ENCODE measurements at places on chromosomes 1 and 21.

DNA sequence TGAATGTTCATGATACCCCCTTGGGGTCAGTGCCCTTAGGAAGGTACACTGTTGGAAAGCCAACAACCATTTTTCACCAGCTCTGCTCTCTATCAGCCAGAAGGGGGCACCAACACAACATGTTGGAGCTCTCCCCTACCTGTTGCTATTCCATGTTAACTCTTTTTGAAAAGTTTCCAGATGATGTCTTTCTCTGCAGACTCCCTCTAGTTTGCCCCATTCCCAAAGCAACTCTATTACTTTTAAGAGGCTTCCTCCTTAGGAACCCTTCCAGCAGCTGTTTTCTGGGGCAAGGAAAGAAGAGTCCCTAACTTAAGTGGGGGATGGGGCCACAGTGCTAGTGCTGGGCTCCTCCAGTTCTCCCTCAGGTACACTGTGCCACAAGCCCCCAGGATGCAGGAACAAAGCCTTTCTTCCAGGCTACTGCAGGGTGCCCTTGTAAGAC is 22.9 kb upstream of the NDC1 start:
- no peak for DNase-seq

- no peak for DNase-seq
These were observed 5.7 kb downstream of the ZBTB7B start for GRCh38 chr1:155008015-155008941.

DNA sequence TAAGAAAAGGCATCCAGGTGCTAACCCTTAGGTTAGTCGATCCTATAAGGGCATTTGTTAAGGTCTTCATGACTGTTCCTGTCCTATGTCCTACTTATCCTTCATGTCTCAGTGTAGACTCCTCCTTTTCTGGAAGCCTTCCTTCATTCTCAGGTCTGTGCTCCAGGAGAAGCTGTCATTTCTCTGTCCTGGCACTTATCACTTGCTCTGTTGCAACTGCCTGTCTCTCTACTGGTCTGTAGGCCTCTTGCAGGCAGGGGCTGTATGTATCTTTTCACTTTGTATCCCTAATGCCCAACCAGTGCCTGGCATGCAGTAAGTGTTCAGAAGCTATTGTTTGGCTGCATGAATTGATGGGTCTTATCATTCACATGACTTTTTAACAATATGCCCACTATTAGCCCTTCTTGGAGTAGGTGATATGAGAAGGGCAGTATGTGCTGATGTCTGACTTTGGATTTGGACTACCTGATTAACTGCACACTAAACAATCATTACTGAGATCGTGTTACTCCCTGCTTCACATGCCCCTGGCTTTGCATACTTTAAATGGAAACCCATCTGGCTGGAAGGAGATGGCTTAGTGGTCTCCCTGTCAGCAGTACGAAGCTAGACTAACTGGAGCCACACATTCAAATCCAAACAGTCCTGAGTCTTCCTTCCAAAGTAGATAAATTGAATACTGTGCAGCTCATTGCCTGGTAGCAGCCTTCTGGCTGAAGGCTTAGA is 88.8 kb downstream of the RGL1 start:
- DNase-seq = no peak

- no peak for DNase-seq
These were observed 28.4 kb upstream of the BCAS2 start for GRCh38 chr1:114609826-114610225.

GRCh38 chr1:153350321-153350957 is 1.8 kb upstream of the PGLYRP4 start:
- no peak for DNase-seq

- DNase-seq = no peak
These were observed 6.0 kb upstream of the C1orf174 start for GRCh38 chr1:3905953-3906671.

DNA sequence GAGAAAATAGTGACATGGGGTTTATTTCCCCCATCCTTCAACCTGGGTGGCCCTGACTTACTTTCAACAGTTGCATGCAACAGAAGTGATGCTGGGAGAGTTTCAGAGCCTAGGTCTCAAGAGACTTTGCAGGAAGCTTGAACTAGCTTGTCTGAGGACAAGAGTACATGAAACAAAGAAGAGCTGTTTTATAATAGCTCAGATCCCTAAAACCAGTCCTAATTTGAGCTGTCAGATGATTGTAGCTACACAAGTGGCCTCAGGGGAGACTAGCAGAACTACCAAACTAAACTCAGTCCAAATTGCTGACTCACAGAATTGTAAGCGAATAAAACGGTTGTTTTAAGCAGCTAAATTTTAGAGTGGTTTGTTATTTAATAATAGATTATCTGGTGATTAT is 17.1 kb downstream of the RC3H1 start:
- DNase-seq = no peak

DNA sequence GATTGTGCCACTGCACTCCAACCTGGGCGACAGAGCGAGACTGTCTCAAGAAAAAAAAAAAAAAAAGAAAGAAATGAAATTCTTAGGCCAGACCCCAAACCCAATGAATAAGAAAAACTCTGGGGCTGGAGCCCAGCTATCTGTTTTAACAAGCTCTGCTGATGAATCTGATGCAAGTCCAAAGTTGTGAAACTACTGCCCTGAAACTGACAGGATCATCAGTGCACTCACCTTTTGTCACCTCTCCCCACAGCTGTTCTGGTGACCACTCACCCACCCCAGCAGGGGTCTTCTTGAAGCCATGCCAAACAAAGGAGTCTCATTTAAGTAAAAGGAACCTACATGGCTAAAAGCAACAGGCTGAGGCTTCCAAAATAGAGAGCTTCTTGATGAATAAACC is 8.4 kb downstream of the PABPC4 start:
- no peak for DNase-seq

DNA sequence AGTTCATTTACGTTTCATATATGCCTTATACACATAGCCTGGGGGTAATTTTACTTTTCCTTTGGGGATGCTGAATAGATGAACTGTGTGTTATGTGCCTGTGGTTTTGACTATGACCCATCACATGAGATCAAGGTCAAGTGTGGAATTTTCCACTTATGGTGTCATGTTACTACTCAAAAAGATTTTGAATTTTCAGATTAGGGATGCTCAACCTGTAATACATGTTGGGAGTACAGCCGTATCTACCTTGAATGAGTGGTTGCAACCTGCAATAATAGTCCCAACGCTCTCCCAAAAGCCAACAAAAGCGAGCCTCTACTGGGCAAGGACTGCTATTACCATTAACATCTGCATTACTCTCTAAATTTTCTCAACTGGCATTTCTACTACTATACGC is 68.5 kb upstream of the SDC3 start:
- DNase-seq = no peak

DNA sequence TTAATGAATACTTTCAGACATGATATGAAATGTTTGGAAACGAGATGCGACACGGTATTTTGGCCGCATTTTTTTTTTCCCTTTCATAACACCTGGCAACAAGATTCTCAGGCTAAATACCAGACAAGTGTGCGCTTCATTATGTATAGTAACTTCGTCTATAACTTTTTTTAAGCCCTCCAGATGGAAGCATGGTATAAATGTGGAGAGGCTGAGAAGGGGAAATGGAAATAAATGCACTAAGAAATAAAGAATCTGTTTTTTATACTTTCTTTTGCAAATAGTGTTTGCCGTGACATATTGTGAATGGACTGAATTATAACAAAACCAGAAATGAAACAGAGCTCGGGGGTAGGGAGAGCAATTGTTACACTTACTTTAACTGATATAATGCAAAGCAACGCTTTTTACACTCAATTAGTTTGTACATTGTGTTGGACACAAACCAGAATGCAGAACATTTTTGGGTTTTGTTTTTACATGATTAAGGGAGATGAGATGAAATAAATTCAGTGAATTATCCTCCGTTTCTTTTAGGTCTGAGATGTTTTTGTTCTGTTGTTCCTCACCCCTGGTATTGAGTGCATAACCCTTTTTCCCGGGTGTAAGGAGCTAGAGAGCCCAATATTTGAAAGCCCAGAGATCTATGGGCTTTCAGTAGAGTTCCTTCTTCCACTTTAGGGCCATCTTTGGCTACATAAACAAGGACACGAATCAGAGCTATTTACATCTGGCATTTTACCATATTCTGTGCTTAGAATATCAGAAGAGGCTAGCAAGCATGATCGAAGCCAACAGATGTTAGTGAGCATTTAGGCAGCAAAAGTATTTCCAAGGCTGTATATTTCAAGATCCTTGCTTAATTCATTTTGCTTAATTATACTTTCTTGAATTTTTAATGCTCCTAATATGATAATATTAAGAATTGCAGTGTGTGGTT is 478.0 kb downstream of the CAMTA1 start:
- DNase-seq = no peak

- no peak for DNase-seq
These were observed 34.6 kb downstream of the UMODL1 start for GRCh38 chr21:42105476-42106315.

- DNase-seq = no peak
These were observed 86.7 kb downstream of the FMN2 start for GRCh38 chr1:240178366-240178765.

DNA sequence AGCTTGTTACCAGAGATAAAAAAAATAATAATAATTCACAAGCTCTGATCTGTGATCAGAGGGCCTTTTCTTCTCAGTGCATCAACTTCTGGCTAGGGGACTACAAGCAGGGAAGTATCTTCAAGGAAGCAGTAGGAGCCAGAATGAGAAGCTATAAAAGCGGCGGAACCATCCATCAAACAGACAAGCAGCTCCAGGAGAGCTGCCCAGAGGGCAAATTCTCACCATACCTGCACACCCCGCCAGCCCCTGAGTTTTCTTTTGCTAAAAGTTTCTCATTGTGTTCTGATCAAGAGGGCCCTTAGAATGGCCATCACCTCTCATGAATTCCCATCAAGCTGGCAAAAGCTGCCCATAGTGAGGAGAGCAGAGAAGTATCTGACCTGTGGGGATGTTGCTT is 99.4 kb downstream of the SMYD2 start:
- no peak for DNase-seq

DNA sequence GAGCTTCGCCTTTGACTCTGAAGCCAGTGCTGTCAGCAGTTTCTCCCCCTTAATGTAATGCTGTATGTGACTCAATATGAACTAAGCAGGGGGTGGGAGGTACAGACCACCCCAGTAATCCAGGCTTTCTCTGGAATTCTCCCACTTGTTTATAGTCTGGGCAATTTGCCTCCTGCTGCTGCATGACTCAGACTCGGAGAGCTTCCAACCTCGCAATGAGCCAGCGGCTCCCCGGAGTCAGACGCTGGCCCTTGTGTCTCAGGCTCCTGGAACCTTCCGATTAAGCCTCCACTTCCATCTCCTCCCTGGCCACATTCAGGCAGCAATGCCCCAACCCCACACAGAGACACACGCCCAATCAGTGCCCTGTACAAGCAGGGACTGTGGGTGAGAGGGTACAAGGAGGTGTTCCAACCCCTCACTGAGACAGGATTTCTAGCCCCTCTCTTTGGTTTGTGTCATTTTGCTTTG is 471.7 kb upstream of the VAMP3 start:
- DNase-seq = peak; percentile 56

- no peak for DNase-seq
These were observed 30.3 kb downstream of the SSBP3 start for GRCh38 chr1:54375712-54376429.

GRCh38 chr1:212428496-212428895 is 4.2 kb upstream of the NENF start:
- DNase-seq = no peak

DNA sequence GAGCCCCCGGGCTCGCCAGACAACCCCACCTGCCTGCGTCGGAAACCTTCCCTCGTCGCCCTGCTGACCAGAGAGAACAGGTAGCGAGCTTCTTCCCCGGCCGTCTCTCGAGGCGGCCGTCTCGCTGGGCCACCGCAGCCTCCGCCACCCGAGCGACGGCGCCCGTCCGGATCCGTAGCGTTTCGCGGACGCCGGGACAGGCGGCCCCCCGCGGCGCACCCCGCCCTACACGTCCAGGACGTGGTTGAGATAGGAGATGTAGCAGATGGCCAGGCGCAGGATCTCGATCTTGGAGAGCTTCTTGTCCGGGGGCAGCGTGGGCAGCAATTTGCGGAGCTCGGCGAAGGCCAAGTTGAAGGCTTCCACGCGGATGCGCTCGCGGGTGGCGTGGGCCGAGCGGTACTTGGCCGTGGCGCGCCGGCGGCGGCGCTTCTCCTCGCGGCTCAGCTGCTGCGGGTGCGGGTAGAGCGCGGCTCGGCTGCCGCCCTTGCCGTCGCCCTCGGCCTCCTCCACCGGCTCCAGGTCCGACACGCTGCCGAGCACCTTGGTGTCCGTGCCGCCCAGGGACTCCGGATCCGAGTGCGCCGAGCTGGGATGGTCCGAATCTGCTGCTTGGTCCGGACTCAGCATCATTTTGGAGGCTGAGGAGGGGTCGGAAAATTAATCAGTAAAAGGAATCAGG is 3.0 kb downstream of the NHLH2 start:
- no peak for DNase-seq

- no peak for DNase-seq
These were observed 475.3 kb upstream of the ADGRL2 start for GRCh38 chr1:81325397-81325796.

DNA sequence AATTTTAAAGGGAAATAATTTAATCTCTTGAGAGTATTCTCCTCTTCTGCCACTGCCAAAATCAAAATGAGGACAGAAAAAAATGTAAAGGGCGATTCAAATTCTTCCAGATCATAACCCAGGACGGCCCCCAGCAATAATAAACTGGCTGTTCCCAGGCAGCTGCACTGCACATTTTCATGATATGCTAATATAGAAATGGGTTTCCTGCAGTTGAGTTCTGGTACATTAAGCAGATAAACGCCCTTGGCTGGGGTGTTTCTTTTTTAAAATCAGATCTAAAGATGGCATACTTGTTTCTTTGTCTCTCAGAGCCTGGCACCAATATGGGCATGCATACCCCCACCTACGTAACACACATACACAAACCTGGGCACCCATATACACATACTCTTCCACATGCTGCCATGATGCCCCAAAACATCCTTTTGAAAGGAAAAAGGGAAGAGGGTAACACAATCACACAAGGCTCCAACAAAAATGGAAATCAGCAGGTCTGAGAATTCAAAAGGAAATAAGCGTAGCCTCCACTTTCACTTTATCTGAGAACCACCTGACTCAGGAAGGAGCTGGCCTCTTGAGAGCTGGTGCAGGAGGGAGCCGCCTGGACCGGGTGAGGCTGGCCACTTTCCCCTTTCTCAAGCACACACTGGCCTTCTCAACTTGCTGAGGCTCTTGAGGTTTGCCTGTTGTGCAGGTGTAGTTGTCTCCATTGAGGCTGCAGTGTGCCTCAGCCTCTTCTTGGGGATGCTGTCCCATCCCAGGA is 653.4 kb downstream of the KIF26B start:
- no peak for DNase-seq

GRCh38 chr1:103945774-103946173 is 196.1 kb downstream of the AMY1C start:
- DNase-seq = no peak

GRCh38 chr1:230809256-230809990 is 58.9 kb downstream of the C1orf198 start:
- peak; percentile 52 for DNase-seq

DNA sequence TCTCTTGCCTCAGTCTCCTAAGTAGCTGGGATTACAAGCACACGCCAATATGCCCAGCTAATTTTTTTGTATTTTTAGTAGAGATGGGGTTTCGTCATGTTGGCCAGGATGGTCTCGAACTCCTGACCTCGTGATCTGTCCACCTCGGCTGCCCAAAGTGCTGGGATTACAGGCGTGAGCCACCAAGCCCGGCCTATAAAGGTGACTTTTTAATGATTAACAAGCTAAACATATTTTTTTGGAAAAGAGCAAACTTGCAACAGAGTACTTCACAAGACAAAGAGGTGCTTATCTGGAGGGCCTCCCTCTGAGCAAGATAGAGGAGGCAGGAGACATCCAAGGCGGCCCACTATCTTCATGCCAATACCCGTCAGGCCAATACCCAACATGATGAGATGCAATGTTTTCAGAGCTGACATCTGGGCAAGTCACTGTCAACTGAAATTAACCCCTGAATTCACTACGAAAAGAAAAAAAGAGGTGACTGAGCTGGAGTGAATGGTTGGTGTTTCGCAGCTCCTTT is 10.5 kb downstream of the BCAR3 start:
- DNase-seq = no peak
